ENCODE measurements at places on chromosomes 5 and 9.
A peak's percentile ranks its signal among the peaks of the same experiment; 100 is the strongest.

GRCh38 chr5:110377361-110377760, 349.1 kb downstream of the TMEM232 start:
- DNase-seq = no peak

DNA sequence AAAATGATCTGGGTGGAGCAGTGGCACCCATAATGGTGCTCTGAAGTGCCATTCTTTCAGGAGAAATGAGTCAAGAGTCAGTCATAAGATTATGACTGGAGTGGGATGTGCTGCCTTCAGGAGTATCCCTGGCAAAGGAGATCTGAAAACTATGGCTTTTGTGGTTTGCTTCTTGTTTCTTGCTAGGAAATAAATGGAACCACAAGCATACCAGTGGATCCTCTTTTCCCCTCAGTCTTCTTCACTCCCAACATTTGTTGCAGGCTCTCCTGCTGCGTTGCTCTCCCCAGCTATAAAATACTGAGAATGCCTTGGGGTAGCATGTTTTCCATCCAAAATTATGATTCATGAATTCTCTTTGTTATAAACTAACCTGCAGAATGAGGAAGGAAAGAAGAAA, 199.1 kb downstream of the NNT start:
- no peak for DNase-seq

DNA sequence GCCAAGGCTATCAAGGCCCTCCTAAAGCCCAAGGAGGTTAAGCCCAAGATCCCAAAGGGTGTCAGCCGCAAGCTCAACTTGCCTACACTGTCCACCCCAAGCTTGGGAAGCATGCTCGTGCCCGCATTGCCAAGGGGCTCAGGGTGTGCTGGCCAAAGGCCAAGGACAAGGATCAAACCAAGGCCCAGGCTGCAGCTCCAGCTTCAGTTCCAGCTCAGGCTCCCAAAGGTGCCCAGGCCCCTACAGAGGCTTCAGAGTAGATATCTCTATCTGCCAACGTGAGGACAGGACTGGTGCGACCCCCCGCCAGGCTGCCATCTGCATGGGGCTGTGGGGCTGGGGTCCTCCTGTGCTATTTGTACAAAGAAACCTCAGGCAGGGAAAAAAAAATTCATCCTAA, 3.3 kb downstream of the HOMER1 start:
- no peak for DNase-seq

DNA sequence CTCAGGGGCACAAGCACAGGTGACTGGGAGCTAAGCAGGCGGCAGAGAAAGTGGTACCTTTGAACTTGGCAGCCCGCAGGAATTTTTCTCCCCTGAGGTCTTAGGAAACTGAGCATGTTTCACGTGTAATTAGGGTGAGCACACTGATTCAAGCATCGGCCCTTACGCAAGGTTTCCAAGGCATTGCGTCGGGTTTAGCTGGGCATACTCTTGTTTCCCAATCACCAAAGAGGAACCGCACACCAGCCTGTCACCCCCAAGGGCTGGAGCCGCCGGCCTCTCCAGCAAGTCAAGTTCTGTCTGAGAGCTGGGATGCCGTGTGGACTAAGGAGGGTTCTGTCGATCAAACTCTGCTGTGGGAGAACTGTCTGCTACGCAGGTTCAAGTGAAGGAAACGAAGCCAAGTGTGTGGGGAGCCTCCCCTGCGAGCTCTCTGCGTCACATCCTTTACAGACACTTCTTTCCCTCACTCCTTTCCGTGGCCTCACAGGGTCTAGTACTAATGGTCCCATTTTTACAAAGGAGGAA, 53.0 kb downstream of the ERGIC1 start:
- DNase-seq = no peak

- DNase-seq = no peak
These were observed 20.1 kb upstream of the HMCN2 start for GRCh38 chr9:130245474-130245873.

DNA sequence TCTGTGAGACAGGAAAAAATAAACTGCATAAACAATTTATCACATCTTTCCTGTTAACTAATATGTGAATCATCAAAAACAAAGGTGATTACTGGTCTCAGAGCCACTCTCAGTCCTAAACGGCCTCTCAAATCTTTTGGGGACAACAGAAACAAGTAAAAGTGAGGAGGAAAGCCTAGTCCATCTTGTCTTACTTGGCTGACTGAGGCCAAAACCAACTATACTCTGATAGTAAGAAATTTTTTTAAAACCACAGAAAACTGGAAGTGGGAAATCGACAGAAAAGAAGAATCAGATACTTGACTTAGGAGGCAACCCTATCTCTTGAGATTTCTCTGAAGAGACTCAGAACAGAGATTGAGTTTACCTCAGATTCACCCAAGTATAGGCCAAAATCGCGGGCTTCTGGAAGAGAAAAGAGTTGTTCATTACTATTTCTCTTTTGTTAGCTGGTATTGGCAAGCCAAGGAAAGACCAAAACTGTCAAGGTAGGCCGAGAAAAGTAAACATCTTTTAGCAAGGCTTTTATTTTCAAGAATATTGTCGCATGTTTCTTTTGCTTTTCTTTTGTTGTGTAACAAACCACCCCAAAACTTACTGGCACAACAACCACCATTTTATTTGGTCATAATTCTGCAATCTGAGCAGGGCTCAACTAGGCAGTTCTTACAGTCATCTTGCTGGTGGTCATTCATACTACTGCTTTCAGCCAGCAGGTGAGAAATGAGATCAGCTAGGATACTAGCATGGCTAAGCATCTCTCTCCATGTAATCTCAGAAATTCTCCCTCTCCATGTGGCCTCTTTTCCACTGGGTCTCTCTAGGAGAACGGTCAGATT, 46.1 kb downstream of the RFX3 start:
- DNase-seq = no peak

- DNase-seq = no peak
These were observed 10.8 kb downstream of the KLF9 start for GRCh38 chr9:70403618-70404025.

DNA sequence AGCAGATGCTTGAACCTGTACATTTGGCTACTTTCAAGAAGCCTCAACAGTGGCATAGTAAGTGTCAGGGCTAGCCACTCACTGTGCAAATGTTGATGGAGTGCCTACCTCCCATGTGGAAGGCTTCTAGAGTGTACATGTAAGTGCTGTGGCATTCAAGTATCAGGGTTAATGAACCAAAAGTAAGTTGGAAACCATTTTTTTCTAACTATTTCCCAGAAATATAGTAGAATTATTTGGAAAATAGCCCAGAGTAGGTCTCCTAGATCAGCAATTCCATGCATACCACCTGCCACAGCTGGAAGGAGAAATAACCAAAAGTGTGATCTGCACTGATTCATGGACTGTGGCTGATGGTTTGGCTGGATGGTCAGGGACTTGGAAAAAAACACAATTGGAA, 53.3 kb downstream of the FOXD1 start:
- no peak for DNase-seq

- no peak for DNase-seq
These were observed 69.1 kb downstream of the ADAMTS2 start for GRCh38 chr5:179275941-179276837.

- no peak for DNase-seq
These were observed 268.5 kb downstream of the ENC1 start for GRCh38 chr5:74372051-74372450.

DNA sequence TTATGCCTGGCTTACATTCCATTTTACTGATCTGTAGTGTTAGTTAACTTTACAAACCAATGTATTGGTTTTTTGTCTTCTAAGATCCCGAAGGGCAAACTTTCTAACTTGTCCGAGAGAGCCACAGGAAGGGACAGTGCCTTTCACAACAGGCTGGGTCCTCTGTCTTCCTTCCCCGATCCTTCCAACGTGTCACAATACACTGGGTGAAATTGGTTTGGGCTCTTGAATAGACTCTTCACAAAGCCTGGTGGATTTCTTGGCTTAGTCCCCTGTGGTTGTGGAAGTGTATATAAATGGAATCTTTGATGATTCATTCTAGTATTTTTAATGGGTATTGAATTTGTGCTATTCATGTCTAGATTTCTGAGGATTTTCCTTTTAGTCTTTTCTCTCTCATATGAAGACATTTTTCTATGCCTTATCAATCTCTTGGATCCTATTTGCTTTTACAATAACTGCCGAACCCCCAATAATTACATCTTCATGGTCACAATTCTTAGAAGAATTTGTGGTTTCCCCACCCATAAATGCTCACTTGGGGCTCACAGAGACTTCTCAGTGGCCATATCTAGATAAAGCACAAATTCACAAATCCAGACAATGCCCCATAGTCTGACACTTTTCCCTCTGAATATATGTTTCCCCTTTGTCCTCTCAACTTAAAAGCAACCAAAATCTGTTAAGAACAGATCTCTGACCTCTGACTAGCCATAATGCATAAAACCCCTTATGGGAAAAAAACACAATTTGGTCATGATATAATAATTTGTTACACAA, 107.7 kb downstream of the MTRR start:
- DNase-seq = no peak

GRCh38 chr9:117815948-117816347, 111.7 kb downstream of the TLR4 start:
- no peak for DNase-seq

DNA sequence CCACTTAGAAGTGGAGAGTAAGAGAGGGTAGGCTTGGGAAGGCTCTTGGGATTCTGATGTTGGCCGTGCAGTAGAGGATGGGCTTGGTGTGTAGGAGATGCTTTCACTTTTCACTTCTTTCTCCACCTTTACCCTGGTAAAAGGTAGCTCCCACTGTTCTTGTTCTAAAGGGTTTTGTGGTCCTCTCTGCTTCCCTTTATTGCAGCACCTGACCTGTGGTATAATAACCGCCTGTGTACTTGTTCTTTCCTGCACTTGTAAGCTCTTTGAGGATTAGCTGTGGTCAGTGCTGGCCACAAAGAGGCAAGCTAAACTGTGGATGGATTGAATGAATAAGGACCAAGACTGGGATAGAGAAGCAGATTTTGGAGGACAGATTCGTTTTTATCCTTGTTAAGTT, 25.2 kb downstream of the KDM4C start:
- no peak for DNase-seq

DNA sequence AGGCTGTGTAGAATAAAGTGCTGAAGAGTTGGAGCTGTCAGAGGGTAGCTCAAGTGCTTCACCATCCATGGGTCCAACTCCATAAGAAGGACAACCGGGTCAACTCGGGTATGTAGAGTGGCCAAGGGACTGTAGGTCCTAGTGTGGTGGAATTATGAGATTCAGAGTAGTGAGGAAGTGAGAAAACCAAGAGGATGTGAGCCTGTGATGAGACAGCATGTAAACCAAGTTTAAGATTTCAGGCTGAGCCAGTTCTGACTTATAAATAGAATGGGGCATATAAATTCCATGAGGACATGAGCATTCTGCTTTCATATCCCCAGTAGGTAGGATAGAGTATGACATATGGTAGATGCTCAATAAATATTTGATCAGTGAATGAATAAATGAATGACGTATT, 96.3 kb downstream of the CFAP95 start:
- DNase-seq = no peak

GRCh38 chr9:28166179-28166578, 592.9 kb upstream of the C9orf72 start:
- no peak for DNase-seq

DNA sequence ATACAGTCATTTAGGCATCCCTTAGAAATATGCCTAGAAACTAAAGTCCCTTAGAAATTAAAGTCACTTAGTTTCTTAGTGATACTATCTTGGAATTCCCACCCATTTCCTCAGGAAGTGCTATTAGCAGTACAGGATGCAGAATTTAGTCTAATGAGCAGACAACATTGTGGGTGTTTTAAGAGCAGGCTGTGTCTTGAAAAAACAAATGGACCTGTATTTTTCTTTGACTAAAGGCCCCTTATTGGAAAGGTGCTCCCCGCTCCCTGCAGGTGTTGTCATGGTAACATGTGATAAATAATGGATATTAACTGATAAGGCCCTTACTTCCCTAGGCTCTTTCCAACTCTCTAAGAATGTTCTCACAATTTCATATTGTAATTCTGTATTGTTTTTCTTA, 38.8 kb upstream of the STARD4 start:
- DNase-seq = no peak

GRCh38 chr5:84113246-84114105, 271.2 kb downstream of the EDIL3 start:
- DNase-seq = peak; percentile 98

DNA sequence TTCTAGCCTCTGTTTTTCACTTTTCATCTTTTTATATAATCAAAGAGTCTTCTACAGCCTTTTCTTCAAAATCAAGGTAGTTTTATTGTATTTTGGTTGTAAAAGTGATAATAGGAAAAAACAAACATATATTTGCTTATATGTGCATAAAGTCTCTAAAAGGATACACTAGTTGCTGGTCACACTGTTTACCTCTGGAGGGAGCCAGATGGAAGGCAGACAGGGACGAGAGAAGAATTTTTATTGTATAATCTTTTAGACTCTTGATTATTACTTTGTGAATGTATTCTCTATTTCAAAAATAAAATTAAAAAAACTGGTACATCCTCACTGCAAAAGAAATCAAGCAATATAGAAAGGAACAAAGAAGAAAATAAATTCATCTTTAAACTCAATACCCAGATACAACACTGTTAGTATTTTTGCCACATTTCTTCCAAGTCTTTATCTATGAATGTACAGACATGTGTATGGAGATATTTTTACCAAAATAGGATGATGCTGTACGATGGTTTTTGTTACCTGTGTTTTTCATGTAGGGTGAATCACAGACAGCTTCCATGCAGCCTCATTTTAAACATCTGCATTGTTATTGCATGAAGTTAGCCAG, 6.1 kb upstream of the RNF183 start:
- DNase-seq = no peak

DNA sequence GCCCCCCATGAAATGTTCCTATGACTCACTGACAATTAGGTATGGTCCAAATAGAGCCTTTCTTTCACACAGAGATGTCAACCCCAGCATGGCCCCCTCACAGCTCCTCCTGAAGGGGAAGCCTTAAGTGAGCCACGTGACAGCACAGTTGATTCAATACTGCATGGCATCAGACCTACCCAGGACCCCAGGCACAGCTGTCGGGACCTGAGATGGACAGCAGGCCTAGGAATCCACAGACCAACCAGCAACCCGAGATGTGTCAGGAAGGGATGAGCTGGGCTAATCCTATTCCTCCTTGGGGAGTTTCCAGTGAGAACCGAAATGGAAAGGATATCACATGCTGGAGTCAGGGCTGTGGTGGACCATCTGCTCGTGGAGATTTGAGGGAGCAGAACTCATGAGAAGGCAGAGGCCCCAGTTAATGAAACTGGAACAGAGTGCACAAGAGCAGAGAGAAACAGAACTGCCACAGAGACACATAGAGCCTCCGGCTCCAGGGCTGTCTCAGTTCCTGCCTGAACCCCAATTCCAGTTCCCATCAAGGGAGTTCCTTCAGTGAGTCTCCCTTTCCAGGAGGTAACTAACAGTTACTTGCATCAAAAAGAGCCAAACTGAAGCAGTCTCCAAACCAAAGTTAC, 42.1 kb upstream of the SMIM23 start:
- no peak for DNase-seq

All from NCI-H748 treated with DMSO at 0.1 percent for 48 hours (cell line).